Stimulated activated CD4-positive, alpha-beta T cell treated with anti-CD3 and anti-CD28 coated beads, TNF-alpha, amount 100 ng/mL, for 24 hours (primary cell): ENCODE measurements at places on chromosomes 12 and 14.

GRCh38 chr14:52089218-52089617 is 20.4 kb upstream of the NID2 start:
- DNase-seq, result no peak

GRCh38 chr12:15543347-15543746 is 221.0 kb downstream of the PTPRO start:
- no peak for DNase-seq

DNA sequence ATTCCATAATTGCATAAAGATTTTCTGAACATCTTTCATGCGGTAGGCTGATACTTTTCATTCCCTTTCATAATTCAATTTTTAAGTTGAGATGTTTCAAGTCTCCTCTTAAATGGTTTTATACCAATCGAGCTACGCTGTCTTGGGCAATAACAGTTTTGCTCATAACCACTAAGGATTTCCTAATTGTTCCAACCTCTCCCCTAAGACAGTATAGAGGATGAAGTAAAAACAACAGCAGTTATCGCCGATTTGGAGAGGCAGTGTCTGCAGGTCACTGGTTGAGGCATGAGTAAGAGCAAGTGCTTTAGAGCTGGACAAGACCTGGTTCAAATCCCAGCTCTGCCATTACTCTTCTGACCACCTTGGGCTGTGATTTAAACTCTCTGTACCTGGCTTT is 6.9 kb upstream of the MED13L start:
- DNase-seq, result no peak

DNA sequence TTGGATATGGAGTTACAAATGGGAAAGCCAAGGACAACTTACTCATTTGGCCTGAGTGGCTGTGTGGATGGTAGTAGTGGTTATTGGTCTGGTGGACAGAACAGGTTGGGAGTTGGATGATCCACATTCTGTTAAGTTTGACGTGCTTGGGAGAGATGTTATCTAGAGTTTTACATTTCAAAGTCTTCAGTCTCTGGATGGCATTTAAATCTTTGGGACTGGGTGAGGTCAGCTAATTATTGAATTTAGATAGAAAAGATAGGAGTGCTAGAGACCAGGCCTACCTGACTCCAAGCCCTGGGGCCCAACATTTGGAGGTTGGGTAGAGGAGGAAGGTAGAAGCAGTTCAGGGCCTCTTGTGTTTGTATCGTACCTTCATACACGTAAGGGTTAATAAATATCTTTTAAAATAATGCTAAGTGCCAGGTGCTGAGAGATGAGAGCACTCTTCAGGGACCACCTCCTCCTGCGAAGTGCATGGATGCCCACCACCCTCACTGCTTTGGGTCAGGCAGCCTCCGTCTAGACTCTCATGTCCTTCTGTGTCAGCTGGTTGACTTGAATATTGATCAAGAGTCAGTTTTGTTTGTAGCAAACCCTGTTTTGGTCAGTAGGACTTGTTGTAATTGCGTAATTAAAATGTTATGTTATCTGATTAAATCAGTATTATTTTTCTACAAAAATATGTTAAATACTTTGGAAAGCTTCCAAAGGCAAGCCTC is 460.4 kb upstream of the RGS6 start:
- no peak for DNase-seq

DNA sequence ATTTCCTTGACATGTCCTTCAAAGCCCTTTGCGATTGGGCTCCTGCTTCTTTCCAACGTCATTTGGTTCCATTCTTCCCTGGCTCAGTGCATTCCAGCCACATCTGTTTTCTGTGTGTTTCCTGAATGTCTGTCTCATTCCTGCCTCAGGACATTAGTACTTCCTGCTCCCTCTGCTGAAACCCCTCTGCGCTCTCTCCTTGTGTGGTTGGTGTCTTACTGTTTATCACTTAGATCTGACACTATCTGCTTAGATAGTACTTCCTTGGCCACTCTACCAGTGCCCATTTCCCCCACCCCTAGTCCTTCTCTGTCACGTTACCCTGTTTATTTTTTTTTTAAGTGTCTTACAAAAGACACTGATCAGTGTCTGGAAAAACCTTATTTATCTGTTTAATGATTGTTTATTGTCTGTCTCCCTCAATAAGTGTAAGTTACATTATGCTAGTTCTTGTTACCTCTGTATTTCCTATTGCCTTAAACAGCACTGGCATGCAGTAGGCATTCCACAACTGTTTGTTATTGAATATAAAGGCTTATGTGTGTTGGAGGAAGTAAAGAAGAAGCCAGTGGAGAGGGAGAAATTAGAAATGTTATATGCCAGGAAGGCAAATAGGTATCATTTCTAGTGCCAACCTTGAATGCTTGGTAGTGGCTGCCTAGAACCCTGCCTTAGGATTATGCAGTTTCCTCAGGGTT is 21.5 kb downstream of the DYRK2 start:
- DNase-seq, result no peak

DNA sequence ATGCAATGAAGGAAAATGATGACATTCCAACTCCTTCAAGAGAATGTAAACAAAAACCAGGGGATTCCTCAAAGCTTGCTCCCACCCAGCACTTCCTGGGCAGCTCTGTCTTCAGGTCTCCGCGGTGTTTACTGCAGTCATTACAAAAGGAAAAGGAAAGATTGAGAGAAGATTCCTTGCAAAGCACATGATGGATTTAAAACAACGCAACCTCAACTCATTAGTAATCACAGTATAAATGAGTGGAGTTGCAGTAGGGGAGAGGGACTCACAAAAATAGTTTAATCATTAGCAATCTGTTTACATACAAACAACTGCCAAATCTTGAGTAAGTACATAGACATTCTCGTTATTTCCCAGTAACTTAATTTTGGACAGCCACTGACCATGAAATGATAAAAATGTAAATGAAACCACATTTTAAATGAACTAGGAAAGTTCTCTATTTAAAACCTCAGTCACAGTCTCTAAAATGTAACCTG is 49.7 kb upstream of the OVCH1 start:
- no peak for DNase-seq

- DNase-seq, result no peak
These were observed 12.5 kb upstream of the CACNA2D4 start for GRCh38 chr12:1930803-1931597.

- DNase-seq, result no peak
These were observed 5.2 kb upstream of the HSP90B1 start for GRCh38 chr12:103924761-103925641.

DNA sequence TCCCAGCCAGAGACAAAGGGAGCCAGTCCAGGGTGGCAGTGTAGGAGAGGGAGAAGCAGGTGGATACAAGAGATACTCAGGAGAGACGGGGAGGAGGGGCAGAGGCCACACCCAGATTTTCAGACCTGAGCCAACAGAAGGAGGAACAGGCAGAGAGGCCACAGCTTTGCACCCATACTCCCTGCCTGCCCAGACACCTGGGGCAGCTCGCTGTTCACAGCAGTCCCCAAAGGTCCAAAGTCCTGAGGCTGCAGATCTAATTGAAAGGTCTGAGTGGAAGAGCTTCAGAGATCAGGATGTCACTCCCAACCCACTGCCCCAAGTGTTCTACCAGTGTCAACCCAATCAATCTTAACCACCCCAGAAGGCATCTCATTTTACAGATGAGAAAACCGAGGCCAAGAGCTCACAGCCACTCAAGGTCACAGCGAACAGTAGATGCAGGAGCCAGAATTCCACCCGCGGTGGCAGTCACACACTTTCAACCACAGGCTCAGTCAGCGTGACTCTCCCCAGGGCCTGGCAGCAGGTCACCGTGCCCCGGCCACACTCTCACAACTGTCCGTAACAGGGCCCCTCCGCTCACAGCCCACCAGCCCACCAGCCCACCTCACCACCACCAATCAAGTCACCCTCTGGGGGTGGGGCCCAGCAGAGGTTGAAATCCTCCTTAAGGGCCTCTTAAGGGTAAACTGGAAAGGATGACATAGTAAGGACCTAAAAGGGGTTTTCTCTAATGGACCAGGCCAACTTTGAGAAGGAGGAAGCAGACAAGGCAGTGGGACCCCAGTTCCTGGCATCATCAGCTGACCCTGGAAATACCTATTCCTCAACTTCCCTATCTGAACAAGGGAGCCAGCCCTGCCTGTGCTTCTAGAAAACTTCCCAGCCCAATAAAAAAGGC is 33.3 kb downstream of the ACTN1 start:
- no peak for DNase-seq

DNA sequence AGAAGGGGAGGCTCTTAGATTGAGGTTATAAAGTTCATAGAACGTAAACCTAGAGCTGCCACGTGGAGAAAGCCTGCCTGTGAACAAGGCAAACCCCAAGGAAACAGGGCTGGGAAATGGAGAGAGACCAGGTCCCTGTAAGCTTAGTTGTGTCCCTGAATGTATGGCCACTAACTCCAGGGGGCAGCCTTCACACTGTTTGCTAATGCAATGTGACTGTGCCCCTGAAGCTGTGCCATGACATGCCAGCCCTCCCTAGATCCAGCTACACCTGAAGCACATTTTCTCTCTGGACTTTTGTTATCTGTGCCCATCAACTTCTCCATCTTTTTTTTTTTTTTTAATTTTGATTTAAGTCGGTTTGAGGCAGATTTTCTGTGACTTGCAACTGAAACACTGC is 60.6 kb upstream of the TMCC3 start:
- no peak for DNase-seq

DNA sequence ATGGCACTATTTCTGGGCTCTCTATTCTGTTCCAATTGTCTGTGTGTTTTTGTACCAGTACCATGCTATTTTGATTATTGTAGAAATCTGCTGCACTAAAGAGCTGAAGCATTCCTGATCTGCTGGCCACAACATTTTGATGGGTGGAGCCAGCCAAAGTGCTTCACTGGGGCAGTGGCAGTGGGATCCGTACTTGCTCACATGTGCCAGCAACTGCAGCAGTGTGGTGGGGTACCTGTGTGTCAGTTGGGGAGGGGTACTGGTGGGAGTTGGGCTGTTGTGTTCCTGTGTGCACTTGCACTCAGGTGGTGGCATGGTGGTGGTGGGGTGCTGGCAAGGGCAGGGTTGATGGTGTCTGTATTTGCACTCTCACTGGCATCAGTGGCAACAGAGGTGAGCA is 204.6 kb upstream of the ALG10 start:
- no peak for DNase-seq

- DNase-seq, result no peak
These were observed 142.3 kb downstream of the ADGRD1 start for GRCh38 chr12:131095826-131096680.

DNA sequence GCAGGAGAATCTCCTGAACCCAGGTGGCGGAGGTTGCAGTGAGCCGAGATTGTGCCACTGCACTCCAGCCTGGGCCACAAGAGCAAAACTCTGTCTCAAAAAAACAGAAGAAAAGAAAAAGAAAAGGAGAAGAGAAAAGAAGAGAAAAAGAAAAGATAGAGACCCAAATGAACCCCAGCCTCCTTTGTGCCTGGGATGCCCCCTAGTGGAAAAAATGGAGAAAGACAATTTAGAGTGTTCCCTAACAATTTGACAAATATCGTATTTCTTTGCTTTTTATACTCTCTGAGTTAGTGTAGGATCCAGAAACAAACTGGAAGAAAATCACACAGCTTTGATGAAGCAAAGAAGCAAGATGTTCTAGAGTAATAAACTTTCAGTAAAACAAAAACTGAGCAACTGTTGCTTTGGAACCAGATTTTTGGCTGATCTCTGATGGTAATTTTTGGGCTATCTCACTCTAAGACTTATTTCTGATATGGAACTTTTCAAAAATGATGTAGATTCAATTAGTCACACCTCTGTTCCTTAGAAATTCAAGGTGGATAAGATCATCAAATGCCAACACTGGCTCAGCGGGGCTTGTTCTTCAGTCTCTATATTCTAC is 18.6 kb upstream of the PRKAB1 start:
- DNase-seq, result no peak

DNA sequence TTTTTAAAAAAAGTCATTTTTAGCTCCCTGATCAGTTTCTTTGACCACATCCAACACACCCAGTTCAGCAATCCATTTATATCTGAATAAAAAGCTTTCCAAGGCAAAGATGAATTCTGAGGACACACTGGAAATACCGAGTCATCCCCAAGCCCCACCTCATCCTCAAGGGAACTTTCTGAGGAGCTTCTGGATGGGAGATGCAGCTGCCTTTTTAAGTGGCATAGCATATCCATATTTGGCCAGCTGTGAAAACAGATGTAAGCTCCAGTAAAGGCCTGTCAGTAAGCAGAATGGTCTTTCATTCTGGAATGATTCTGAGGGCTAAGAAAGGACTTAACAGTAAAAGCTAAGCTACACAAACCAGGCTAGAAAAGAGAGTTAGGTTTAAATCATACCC is 18.4 kb downstream of the ZFYVE1 start:
- DNase-seq, result no peak

- no peak for DNase-seq
These were observed 160.0 kb downstream of the ADGRD1 start for GRCh38 chr12:131113568-131114270.

DNA sequence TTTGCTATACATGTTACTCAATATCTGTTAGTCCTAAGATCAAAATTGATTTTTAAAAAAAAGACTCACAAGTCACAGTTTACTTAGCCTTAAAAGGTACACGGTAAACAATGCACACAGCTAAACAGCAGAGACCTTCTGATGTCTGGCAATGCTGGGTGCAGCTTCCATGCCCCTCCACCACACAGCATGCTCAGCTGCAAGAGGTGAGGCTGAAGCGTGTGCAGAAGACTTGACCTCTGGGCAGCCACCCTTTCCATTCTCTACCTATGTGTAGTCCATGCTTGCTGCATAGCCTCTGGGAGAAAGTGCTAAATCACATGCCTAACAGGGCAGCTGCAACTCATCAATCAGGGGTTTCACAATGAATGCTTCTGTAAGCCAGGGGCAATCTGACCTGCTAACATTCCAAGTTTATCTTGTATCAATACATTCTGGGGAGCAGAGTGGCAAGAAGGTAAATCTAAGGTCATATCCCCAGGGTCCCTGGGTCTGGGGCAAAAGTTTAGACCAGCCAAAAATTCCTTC is 44.5 kb upstream of the AMN1 start:
- DNase-seq, result no peak

DNA sequence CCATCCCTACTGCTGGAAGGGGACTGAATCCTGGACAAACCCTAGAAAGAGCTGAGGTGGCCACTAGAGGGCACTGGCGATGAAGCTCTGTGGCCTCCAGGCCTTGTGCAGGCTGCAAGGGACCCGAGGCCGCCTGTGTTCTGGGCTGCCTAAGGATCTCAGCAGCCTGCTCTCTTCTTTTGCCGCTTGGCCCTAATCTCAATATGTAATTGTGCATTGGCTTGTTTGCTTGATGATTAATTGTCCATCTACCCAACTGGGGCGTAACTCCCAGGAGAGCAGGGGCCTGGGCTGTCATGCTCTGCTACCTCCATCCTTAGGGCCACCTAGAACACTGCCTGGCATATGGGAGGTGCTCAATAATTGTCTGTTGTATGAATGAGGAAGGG is 73.8 kb downstream of the SYNE3 start:
- DNase-seq, result peak; percentile 56

DNA sequence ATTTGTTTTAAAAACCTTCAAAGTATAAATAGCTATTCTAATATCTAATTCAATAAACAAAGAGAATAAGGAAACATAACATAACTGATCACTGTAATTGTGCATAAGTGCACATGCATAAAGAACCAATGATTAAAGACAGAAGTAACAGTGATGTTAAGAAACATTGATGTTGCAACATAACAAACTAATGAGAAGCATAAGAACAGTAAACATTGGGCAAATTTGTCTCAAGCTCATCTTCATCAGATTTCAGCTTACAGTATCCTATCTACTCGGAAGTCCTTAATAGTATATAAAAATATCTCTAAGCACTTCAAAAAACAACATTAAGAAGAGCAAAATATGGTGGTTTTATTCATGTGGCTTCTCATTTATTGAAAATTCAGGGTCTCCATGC is 97.6 kb downstream of the GARIN6 start:
- DNase-seq, result no peak

- no peak for DNase-seq
These were observed 17.6 kb upstream of the FAM222A start for GRCh38 chr12:109695961-109696461.
